Natural killer cell treated with Interleukin-12 subunit alpha and Interleukin-12 subunit beta and Interleukin-15 and Interleukin-18, amount 100 ng/mL, for 72 hours (primary cell): ENCODE measurements at places on chromosomes 5 and 9.
A peak's percentile ranks its signal among the peaks of the same experiment; 100 is the strongest.

DNA sequence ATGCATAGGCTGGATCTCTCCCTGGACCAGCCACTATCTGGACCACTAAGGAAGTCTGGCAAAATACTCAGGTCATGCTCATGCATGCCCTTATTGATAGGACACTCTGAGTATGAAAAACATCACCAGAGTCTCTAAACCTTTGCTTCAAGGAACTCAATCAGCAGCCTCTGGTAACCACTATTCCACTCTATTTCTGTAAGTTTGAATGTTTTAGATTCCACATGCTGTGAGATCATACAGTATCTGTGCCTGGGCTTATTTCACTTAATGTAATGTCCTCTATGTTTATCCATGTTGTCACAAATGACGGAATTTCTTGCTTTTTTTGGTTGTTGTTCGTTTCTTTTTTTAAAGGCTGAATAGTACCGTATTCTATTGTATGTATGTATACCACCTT is 68.3 kb downstream of the TARS1 start:
- H3K4me3 ChIP-seq: no peak overlapping the region
- no peaks in the 10 kb centered on the region for H3K36me3 ChIP-seq
- no peaks in the 10 kb centered on the region for H3K4me1 ChIP-seq
- H3K27me3 ChIP-seq: peaks cover 8% of the 10 kb centered on the region

DNA sequence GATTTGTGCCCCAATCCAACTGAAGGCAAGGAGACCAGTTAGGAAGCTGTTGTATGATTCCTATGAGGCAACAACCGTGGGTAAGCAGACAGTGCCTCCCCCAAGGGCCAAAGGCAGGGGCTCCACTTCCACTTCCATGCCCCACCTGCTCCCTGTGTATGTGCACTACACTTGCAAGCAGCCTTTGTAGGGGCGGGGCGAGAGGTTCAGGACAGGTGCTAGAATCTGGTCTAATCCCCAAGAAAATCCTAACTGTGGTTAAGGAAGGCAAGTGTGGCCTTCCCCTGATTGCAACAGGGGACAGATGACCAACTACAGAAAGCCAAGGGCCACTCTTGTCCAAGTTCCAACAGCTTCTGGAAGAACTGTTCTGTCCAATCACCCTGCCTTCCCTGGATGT is 41.7 kb downstream of the B4GALT1 start:
- H3K27ac ChIP-seq: peak overlapping the region; percentile 59
- H3K36me3 ChIP-seq: peaks cover 20% of the 10 kb centered on the region
- DNase-seq: no peak
- H3K4me1 ChIP-seq: peaks cover 65% of the 10 kb centered on the region
- H3K27me3 ChIP-seq: no peaks in the 10 kb centered on the region

GRCh38 chr5:77863181-77863580 is 87.0 kb upstream of the TBCA start:
- H3K36me3 ChIP-seq: no peaks in the 10 kb centered on the region
- H3K27me3 ChIP-seq: peaks cover 17% of the 10 kb centered on the region
- H3K4me3 ChIP-seq: no peak overlapping the region
- no peak for DNase-seq
- H3K27ac ChIP-seq: no peak overlapping the region

GRCh38 chr9:109770101-109770500 is 9.9 kb upstream of the PALM2AKAP2 start:
- H3K36me3 ChIP-seq: no peaks in the 10 kb centered on the region
- no peak for DNase-seq
- H3K4me1 ChIP-seq: no peaks in the 10 kb centered on the region
- H3K27ac ChIP-seq: no peak overlapping the region
- H3K4me3 ChIP-seq: no peak overlapping the region

- no peak for DNase-seq
- H3K36me3 ChIP-seq: no peaks in the 10 kb centered on the region
- H3K27me3 ChIP-seq: no peaks in the 10 kb centered on the region
These were observed 685.6 kb downstream of the CETN3 start for GRCh38 chr5:89723907-89724306.
